ENCODE measurements at places on chromosomes 5 and 9.

- no peak for DNase-seq
Measured at GRCh38 chr5:20536813-20537212, 548.8 kb upstream of the CDH18 start.

GRCh38 chr9:28464481-28465216 lies 891.4 kb upstream of the C9orf72 start:
- no peak for DNase-seq

DNA sequence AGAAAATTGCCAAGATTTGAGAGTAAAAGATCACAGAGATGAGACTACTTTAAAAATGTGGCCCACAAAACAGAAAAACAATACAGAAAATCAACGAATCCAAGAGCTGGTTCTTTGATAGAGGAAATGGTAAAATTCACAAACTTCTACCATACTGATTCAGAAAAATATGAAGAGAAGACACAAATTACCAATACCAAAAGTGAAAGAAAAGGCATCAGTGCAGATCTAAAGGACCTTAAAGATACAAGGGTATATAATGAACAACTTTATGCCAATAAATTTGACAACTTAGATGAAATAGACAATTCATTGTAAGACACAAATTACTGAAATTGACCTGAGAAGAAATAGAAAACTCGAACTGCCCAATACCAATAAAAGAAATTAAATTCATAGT lies 24.4 kb upstream of the SLC1A1 start:
- no peak for DNase-seq

DNA sequence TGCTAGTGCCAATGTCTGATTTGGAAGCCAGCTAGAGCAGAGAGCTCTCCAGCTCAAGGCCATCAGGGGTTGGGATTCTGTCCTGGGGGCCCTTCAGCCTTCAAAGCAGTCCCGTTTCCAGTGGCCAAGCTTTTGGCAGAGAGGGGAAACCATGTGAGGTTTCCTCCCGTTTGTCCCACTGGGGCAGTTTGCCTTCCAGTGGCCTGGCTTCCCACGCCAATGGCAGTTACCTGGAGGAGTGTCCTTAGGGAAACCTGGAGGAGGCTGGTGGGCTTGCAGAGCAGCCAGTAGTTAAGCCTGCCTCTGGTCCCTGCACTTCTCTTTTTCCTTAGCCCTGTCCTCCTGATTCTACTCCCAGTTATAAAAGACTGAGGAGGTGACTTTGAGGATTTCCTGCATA lies 37.7 kb downstream of the FGD3 start:
- DNase-seq = no peak

GRCh38 chr5:148558892-148559291 lies 95.4 kb downstream of the HTR4 start:
- DNase-seq = no peak

GRCh38 chr5:7347377-7347776 lies 48.6 kb upstream of the ADCY2 start:
- no peak for DNase-seq

- no peak for DNase-seq
Measured at GRCh38 chr9:7461791-7462190, 337.8 kb downstream of the DMAC1 start.

DNA sequence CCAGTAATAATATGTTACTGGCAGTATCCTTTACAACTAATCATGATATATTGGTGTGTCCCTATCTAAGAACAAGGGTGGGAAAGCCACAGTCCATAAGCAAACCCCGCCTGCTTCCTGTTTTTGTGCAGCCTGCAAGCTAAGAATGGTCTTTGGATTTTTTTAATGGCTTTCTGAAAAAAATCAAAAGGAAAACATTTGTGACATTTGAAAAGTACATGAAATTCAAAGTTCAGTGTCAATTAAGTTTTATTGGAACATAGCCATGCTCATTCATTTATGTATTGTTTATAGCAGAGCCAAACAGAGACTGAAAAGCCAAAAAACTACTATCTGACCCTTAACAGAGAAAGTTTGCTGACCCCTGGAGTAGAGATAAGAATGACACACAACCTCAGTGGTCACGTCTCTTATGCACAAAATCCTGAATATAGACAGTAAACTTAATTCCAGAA lies 12.8 kb upstream of the TMEM245 start:
- DNase-seq = no peak
